DND-41 (cell line): ENCODE measurements at places on chromosomes 12 and 14.

DNA sequence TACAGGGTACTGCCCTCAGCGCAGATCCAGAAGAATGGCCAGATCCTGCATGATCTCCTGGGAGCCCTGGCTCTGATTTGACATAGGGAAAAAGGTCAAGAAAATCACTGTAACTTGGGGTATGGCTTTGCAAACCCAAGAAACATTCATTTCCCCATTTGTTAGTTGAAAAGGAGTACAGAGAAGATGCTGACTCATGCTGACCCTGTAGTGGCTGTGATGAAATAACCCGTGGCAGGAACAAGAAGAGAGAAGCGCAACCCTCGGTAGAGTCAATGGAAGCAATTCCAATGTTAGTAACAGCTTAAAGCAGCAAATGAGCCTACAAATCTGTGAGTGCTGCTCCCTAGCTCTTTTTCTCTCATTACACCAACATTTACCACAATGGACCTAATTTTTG lies 281.6 kb upstream of the NPAS3 start:
- DNase-seq = no peak

DNA sequence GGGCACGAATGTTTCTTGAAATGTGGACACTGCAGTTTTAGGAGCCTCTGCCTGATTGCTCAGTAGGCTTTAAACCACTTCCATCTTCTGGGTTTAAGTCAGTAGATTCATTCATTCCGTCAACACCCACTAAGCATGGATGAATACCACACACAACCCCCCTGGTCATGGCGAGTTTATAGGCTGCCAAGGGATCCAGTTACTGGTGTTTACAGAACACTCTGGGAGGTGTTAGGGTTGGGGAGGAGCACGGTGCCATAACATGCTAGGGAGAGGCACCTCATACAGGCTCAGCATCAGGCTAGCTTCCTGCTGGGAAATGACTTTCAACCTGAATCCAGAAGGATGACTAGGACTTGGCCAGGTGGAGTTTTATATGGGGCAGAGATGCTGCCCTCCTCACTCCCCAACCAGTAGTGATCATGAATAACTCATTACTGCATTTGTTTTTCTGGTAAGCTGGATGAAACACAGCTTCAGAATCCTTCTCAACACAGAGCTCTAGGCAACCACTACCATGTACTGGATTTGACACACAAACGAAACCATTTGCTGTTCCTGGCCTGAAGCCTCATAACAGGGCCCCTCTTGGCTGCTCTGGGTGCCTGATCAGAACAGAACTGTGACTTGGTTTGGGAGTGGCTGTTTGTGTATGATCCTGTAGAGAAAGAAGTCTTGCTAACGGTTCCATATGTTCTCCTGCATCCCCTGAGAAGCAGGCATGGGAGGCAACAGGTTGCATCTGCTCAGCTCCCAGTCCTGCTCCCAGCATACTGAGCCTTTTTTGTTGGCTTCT lies 47.9 kb downstream of the FBXW8 start:
- no peak for DNase-seq

DNA sequence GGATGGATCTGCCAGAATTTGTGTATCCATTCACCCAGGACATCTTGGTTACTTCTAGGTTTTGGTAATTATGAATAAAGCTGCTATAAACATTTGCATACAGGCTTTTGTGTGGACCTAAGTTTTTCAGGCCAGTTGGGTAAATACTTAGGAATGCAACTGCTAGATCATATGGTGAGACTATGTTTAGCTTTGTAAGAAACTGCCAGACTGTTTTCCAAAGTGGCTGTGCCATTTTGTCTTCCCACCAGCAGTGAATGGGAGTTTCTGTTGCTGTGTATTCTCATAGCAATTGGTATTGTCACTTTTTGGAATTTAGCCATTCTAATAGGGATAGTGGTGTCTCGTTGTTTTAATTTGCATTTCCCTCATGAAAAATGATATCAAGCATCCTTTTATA lies 133.0 kb downstream of the KIF26A start:
- no peak for DNase-seq

- DNase-seq = no peak
These were observed 56.4 kb upstream of the CISTR start for GRCh38 chr12:53808023-53808705.

DNA sequence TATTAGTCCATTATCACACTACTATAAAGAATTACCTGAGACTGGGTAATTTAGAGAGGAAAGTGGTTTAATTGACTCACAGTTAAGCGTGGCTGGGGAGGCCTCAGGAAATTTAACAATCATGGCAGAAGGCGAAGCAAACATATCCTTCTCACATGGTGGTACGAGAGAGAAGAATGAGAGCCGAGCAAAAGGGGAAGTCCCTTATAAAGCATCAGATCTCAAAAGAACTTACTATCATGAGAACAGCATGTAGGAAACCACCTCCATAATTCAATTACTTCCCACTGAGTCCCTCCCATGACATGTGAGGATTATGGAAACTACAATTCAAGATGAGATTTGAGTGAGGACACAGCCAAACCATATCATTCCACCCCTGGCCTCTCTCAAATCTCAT lies 422.6 kb downstream of the MDGA2 start:
- DNase-seq = no peak

- no peak for DNase-seq
These were observed 526.2 kb downstream of the FUT8 start for GRCh38 chr14:65938738-65939137.

- no peak for DNase-seq
These were observed 165.5 kb upstream of the CCND2 start for GRCh38 chr12:4107911-4108697.

GRCh38 chr12:76943008-76943407 lies 64.2 kb upstream of the CSRP2 start:
- DNase-seq = no peak

GRCh38 chr12:41452838-41453407 lies 264.8 kb downstream of the PDZRN4 start:
- no peak for DNase-seq

DNA sequence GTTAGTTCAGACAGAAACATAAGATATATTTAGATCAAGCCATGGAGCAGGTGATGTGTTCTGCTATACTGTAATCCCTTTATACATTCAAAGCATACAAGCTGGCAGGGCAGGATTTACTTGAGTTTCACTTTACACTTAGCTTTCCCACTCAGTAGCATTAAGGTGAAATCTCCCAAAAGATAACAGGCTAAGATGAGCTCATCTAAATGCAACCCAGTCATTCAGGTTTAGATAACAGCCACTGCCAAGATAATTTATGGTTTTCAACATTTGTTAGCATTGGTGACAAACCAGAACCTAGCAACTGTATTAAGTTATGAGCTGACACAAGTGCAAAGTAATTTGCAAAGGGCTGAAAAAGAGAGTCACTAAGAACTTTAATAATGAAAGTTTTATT lies 925.1 kb upstream of the ATXN7L3B start:
- no peak for DNase-seq

DNA sequence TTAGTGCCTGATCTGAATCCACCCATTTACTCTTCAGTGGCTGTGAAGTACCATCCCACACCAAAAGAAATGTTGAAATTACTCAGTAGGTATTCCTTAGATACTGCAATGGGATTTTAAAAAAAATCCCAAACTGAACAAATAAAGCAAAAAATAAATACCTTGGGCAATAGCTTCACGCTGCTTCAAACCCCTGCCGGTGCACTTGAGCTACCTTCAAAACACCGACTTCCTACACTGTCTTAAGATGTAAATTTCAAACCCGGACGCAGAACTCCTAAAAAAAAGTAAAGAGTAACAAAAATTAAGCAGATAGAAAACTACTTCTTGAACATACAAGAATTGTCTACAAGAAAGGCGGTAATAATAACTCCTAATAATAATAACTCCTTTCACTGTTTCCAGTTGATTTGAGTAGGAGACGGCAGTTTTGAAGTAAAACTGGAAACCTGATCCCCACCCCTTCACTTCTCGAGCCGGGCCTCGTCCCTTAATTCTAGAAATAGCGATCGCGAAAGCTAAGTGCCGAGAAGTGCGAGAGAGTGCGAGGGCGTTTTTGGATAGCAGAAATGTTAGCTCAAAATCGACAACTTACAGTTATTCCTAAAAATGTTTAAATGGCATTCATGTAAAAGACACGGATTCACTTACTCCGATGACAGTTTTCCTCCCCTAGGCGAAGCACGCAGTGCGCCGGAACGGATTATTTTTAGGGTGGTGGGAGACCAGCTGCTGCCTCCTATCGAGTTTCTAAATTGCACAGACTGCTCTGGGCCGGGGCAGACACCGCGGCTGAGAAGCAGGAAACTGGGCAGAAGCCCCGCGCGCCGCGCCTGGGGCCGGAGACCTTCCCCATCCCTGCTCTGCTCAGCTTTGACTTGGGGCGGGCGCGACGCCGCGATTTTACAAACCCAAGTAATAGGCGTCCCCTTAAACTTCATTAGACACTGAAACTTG lies at the start of gene ABCC9:
Gene ABCC9 (minus strand): TSS at position 878 of the 957 bp plus-strand sequence. CDS start 4,752 bp downstream, outside the sequence.
- DNase-seq = no peak

GRCh38 chr12:63294327-63294632 lies 143.3 kb upstream of the AVPR1A start:
- no peak for DNase-seq

DNA sequence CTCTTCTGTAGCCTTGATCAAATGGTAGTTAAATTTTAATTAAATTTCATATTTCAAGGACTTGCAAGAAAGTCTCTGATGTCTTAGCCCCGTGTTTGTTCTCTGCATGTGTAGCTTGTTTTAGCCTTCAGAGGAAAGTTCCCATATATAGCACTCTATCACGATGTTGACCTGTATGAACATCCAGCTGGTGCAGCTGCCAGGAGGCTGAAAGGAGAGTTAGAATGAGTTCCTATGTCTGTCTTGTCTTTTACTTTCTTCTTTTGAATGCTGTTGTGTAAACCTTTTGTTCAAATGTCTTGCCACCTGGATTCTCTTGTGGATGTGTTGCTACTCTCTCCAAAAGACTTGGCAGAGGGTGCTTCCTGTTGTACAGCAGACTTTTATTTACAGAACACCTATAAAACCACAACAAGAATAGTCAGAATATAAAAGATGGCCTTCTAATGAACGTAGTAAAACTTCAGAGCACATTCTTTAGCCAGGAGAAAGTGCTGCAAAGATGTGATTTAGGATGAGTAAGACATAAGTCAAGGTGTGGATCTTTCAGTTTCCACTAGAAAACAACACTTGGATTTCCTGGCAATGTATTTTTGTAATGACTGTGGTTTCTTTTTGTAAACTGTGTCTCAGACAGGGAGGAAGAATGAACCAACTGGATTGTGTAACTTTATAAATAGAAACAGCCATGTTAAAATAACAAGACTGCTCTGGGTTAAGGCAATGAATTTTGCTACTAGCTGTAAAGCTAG lies 17.2 kb downstream of the NAV3 start:
- no peak for DNase-seq

DNA sequence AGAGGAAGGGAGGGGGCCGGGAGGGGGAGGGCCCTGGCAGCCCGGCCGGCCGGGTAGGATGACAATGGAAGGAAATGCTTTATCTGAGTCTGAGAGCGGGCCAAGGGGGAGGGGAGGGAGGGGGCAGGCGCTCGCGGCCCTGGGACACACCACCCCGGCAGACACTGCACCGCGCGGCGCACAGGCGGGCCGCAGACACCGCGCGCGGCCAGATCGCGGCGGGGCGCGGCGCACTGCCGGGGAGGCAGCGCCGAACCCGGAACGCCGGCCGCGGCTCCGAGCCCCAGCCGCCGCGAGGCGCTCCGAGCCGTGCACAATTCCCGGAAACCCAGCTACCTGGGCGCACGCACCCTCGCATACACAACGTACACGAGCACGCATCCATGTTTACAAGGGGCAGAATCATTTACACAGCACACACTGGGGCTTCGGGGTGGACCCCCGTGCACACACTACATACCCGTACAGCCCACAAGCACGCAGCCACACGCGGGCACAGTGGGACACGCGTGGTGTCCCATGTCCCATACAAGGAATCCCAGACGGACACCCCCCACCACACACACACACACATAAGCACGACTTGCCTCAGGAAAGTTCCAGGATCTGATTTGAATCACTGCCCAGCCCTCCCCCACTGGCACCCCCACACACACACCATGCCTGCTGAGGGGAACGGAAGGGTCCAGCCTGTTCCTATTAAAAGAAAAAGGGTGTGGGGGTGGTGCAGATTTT lies at the start of gene HDAC7:
Gene HDAC7 (minus strand): TSS at position 8 of the 735 bp plus-strand sequence. CDS start 118 bp downstream, outside the sequence.
- DNase-seq = peak; percentile 82

- DNase-seq = no peak
These were observed 3.1 kb upstream of the NFATC4 start for GRCh38 chr14:24364841-24365240.

GRCh38 chr12:46133751-46134150 lies 135.1 kb downstream of the SLC38A1 start:
- DNase-seq = no peak
